T-helper 9 cell (primary cell): ENCODE measurements at places on chromosomes 7 and 10.

DNA sequence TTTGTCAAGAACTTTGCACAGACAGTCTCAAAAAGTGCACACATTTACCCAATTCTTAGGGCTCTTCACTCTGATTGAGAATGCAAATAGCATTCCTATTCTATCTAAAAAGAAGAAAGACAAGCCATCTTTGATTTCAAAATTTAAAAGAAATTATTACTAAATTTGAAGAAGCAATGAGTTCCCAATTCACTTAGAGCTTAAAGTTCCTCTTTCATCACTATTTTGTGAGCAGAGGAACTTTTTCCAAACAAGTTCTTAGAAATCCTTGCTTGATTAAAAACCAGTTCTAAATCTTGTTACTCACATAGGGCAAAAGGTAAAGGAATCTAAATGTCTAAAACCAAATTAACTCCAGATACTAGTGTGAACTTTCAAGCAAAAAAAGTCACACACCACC, 56.4 kb downstream of the TBXAS1 start:
- DNase-seq, result no peak

- no peak for DNase-seq
These were observed 83.0 kb upstream of the KAT6B start for GRCh38 chr10:74743401-74743800.

DNA sequence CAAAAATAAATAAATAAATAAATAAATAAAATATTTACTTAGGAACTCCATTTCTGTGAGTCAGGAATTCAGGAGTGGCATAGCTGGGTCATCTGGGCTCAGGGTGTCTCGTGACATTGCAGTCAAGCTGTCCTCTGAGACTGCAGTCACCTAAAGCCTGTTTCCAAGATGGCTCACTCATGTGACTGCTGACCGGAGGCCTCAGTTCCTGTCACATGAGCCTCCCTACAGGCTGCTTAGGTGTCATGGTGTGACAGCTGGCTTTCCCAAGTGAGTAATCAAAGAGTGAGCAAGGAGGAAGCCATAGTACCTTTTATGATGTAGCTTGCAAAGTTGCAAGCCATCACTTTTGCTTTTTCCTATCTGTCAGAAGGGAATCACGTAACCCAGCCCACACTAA, 128.6 kb upstream of the KCTD7 start:
- no peak for DNase-seq

DNA sequence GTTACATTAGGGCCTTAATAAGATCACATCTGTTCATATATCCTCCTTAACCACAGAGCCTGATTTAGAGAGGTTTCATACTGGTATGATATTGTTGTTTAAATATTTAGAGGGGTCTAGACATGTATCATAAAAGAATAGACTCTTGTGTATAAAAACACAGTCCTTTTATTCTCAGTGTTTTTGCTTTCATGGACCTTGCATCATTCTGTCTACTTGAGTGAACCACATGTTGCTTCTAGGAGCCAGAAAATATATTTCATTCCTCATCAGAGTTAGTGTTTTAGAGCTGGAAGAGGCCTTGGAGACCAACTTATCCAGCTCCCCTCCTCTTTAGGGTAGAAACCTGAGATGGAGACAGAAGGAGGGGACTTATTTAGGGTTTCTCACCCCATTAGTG, 312.8 kb downstream of the LRMDA start:
- DNase-seq, result no peak

DNA sequence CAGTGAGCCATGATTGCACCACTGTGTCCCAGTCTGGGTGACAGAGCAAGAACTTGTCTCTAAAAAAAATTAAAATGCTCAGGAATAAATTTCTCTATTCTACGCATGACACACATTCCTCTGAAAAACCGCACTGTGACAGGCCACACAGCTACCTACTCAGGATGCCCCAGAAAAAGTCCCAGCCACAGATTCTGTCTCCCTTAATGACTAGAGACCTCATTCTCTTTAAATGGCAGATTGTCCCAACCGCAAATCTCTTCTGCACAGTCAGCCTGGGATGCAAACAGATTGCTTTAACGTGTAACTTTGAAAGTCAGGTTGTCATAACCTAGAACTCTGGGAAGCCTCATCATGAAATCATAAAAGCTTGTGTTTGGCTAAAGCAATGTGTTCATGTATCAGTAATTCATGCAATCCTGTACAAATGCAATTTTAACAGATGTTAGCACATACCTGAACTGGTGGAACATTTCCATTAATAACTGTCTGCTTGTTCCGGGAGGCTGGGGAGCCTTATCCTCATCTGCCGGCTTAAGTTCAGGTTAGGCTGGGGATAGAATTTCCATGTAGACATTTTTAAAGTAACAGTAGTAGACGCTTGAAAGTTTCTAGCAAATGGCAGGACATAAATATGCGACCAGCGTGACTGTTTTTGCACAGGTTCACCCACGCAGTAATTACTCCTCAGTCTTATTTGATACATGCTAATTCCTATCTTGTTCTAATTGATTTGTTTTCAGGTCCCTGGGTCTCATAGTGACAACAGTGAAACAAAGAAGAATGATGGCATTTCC, 26.2 kb upstream of the MSRB2 start:
- no peak for DNase-seq

DNA sequence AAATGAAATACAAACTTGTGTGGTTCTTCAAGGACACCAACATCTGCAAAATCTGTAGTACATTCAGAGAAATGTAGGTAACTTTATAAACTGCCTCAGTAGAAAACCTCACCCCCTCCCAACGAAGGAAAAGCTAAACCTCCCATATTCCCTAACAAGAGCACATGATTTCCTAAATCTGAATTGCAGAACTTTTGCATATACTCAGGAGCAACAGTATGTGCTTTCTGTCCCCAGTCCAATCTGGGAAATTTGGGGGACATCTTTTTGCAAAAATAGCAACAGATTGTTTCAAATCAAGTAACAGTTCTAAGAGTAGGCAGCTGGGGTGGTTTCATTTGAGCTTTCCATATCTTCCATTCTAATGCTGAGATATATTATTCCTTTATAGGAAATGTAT, 15.8 kb upstream of the MSS51 start:
- no peak for DNase-seq

DNA sequence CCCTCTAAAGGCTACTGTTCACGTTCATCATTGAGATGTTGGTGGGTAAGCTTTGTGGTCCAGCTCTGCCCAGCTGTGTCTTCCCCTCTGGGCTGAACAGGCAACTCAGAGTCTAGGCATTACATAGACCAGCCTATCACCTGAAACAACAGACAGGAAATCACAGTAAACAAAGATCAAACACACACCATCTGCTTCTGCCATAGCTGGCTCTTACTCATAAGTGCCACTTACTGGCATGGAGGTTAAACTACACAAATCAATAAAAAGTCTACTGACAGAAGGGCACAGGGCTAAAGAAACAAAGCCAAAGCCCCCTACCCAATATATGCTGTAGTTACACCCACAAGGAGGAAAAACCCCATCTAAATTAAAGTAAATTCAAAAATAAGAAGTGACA, 35.0 kb downstream of the SEPTIN14 start:
- DNase-seq, result no peak
